ENCODE measurements at places on chromosomes 16 and 17.

- DNase-seq = no peak
Measured at GRCh38 chr17:66777689-66778225, 57.2 kb upstream of the CACNG5 start.

DNA sequence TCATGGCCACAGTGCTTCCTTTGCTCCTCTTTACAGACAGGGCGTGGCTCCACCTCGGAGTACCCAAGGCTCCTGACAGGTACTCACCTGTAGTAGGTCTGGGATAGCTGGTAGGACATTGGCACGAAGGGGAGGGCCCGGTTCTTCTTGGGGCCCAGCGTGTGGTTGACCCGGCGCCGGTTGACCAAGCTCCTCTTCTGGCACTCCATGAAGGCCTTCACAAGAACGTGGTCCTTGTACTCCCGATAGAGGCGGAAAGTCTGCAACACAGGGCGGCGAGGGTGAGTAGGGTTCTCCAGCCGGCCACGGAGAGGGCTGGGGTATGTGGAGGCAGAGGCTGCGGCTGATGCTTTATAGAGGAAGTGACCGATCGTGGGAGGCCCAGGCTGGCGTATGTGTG is 69.7 kb downstream of the IL21R start:
- no peak for DNase-seq

DNA sequence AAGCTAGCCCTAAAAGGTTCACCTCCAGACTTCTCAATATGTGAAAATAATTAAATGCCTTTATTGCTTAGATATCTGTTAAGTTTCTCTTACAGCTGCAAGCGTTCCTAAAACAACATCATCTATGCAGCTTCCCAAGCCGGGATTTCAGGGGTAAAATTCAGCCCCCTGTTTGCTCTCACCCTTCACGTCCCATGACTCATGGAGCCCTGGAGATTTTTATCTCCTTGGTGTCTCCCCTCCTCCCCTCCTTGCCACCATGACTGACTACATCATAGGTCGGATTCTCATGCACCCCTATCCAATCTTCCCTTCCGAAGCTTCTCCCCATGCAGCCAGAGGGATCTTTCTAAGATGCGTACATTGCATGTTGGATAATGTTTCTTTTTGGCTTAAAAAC is 21.0 kb upstream of the CACNG4 start:
- DNase-seq = no peak

DNA sequence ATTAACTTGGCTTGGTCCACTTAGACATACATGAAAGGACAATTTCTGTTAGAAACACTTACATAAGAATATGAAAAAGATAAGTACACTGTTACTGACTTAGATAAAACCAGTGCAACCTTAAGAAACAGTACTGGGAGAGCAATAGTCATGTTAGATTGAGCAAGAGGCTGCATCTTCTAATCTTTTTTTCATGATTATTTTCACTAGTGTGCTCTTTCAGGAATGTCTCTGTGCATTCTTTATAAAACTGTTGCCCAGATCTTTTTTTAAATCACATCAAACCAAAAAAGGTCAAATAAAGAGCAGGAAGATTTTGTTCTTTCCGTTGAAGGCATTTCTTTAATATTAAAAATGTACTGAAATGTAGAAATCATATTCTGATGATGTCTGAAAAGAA is 100.7 kb upstream of the AXIN2 start:
- DNase-seq = peak; percentile 55

DNA sequence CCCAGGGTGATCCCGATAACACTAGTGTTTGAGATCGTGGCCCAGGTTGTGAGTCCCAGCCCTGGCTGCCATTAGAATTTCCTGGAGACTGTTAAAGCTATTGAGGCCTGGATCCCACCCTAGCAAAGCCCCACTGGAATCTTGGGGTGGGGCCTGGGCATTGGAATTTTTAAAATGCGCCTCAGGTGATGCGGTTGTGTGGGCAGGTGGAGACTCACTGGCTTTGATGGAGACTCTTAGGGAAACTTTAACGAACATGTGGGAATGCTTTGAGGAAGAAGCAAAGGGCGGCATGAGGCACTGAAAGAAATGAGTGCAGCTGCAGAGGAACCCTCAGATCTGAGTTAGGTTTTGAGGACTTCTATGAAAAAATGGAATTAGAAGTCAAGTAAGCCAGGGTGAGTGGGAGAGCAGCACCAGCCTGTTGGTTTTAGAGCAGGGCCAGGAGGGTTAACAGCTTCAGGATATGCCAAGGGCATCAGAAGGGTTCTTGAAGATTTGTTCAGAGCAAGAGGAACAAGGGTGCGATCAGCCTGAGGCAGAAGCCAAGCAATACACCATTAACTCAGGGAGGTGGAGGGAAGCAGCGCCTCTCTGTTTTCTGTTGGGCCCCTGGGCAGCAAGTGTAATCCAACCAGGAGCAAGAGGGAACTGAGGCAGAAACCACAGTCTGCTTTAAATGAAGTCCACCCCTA is 42.5 kb downstream of the KSR1 start:
- no peak for DNase-seq

- no peak for DNase-seq
Measured at GRCh38 chr17:44110011-44110686, 13.3 kb downstream of the HDAC5 start.

GRCh38 chr17:3542410-3543088 is 15.1 kb downstream of the TRPV3 start:
- no peak for DNase-seq

DNA sequence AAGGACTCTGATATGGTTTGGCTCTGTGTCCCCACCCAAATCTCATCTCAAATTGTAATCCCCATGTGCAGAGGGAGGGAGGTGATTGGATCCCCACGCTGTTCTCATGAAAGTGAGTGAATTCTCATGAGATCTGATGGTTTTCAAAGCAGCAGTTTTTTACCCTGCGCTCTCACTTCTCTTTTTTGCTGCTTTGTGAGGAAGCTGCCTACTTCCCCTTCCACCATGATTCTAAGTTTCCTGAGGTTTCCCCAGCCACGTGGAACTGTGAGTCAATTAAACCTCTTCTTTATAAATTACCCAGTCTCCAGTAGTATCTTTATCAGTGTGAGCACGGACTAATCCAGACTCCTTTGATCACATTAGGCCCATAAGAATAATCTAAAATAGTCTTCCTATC is 719.7 kb upstream of the CDH8 start:
- no peak for DNase-seq

DNA sequence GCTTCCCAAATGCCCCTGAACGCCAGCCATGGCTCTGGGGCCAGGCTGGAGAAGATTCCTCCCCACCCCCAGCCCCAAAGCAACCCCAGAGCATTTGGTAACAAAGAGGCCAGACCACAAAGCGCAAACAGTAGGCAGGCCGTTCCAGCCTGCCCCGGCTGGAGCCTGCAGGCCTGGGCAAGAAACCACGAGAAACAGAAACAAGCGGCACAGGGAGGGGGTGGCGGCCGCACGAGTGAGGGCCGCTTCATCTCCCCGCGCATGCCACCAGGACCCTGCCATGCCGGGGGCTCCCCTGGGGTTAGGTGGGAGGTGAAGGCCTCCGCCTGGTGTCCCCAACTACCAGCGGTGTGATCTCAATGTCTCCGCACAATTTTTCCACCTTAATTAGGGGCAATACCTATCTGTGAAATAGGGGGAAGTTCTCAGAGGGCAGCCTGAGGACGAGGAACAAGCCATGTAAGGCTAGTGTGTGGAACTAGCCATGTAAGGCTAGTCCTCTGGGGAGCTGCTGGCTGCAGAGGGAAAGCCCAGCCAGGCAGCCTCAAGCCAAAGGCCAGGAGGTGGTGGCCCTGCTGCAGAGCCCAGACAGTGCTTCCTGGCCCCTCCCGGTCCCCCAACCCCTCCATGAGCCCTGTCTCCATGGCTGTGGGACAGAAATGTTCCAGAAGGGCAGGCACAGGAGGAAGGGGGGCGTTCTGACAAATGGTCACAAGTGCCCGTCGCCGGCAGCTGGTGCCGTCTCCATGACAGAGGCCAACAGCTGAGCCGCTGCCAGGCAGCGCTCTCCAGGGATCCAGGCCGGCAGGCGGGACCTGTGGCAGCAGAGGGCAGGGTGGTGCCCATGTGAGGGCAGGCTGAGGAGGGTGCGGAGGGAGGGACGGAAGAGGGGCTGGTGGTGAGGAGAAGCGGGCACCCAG is 14.5 kb upstream of the MTSS2 start:
- DNase-seq = no peak

DNA sequence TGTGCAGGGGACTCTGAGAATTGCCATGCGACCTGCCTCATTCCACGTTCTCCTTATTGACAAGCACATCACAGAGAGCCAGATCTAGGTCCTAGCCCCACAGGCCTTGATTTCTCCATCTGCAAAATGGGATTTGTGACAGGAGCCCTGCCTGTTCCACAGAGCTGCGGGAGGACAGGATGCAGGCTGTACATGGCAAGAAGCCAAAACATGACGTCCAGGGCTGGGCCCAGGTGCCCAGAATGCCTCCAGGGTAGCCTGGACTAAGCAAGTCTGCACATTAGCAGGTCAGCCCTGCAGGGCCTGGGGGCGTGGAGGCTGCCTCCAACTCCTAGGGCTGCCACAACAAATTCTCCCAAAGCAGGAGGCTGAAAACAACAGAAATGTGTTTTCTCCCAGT is 235.7 kb upstream of the SDK2 start:
- DNase-seq = no peak

- DNase-seq = no peak
Measured at GRCh38 chr16:84597931-84598351, 19.9 kb downstream of the COTL1 start.
